Hippocampal formation (tissue), 2 donors: ENCODE measurements at places on chromosomes 4 and X.

DNA sequence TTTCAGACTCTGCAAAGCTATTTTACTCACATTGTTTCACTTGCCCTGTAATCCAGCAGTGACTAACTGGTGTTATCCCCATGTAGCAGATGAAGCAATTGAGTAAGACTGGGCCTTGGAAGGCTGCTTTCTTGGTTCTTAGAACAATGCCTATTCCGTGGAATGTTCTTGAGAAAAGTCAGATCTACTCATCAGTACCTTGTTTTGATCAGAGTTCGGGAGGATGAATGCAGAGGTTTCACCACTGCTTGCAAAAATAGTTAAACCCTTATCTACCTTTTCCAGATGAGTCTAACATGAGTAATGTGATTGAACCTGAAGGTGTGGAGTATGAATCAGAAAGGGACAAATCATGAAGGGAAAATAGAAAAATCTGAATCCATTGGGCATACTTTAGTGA is 1.8 kb downstream of the MAOB start:
- no peak for DNase-seq

DNA sequence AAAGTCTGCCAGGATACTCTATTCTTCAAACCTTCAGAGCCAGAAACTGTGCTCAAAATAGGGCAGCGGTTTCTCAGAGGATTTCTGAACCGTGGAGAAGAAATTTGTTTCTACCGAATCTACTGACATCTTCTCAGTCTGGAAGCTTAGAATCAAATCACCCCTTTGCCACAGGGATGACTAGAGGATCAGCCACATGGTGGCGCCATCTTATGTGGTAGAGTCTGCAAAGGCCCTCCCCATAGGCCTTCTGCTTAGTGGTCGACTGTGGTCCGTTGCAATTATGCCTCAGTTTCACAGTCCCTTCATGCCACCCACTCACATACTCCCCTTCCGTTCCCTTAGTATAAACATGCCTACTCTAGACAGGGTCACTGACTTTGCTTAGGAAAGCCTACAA is 680.7 kb upstream of the SPANXN1 start:
- no peak for DNase-seq

DNA sequence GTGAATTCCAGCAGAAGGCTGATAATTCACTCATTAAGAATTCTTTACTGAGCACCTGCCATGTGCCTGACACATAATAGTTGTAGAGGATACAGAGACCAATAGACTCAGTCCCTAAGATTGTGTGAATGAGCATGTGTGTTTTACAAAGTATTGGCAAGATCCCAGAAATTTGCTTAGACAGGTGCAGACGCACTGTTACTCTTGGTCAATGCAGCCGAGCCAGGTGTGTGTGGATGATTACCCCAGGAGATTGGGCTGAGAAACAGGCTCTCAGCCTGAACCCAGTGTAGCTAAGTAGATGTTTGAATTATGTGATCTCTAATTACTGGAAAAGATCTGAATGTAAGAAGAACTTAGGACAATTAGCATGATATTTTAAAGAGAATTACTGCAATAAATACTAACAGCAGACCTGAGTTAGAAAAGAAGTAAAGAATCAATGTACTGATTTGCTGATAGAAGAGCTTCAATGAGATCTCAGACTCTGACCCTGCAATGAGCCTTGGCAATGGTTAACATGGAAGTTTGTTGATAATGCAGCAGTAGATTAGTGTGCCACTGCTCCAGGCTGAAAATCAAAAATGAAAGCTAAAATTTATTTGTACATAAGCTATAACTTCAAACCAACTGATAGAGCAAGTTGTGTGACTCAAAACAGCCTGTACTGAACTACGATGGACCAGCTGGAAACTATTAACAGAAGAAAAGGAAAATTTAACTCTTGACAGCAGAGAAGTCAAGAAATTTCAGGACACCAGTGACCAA is 32.2 kb upstream of the NDST4 start:
- no peak for DNase-seq

DNA sequence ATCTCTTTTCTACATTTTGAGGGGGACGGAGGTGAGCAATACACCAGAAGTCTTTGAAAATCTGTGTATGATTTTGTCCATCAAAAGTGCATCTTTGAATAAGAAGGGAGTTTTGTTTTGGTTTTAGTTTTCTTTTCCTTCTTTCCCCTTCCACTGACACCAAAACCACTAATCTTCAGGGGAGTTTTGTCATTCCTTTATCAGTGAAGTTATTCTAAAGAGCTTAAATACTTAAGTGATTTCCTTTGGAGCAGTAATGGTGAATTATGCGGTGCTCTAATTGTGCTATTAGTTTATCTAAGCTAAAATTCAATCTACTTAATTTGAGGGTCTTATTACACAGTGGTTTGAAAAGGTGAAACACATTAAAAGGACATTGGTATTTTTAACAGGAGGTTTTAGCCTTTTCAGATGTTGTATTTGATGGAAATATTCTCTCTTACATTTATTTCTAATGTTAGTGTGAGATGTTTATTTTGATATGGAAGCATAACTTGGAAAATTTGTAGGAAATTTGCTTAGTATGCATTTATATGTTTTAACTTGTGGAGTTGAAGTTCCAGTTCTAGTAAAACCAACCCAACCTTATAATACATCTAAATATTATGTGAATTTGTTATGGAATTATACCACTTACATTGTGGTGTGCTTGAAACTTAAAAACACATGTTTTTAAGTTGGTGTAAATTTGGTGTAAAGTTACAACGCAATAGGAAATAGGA is 124.9 kb downstream of the PCDH7 start:
- DNase-seq = no peak

DNA sequence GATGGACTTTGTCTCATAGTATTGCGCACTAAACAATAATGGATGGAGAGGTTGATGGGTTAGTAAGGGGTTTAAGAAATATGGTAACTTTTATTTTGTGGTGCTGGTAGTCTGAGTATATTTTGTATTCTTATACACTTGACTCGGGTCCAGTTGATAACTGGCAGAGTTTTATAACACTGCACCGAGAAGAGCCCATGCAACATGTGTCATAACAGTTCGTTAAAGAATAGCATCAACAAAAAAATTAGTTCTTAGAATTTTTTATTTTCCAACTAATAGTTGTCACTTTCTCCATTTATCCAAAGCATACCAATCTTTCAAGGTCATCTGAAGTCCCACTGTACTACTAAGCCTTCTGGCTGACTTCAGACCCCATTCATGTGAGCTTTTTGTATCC is 175.1 kb downstream of the SOWAHB start:
- no peak for DNase-seq
